ENCODE measurements at places on chromosomes 11 and 22.

DNA sequence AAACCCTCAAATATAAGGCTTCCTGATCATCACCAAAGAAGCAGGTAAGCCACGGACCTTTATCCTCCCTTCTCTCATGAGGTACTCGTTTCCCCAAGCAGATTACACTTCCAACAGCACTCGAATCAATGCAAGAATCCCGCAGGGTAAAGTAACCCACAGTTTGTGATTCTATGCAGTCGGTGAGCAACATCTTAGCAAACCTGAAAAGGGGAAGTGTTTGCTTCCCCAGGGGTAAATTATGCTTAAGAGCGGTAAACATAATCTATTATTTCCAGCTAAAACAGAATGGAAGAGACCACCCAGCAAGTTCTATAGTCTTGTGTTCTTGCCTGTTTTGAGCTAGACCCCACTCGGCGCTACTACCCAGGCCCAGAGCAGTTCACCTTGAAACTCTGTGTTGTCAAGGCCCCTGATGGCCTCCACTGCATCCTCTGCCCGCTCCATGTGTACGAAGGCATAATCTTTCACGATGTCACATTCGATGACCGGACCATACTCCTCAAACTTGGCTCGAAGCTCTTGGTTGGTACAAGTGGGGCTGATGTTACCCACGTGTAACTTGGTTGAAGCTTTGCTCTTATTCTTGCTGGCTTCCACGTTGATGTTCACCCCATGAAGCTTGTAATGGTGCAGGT lies 1.3 kb downstream of the RBM4B start:
- no peak for DNase-seq

DNA sequence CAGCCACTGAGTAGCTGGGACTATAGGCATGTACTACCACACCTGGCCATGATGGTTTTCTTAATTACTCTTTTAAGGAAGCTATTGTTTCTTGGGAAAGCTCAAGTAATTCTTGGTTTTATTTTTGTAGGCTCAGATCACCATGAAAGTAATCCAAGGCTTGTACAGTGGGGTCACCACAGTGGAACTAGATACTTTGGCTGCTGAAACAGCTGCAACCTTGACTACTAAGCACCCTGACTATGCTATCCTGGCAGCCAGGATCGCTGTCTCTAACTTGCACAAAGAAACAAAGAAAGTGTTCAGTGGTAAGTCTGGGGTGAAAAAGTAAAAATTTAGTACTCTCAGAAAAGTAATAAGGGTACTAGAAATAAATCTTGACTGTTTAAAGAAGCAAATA lies 11.3 kb downstream of the RRM1 start:
- no peak for DNase-seq

DNA sequence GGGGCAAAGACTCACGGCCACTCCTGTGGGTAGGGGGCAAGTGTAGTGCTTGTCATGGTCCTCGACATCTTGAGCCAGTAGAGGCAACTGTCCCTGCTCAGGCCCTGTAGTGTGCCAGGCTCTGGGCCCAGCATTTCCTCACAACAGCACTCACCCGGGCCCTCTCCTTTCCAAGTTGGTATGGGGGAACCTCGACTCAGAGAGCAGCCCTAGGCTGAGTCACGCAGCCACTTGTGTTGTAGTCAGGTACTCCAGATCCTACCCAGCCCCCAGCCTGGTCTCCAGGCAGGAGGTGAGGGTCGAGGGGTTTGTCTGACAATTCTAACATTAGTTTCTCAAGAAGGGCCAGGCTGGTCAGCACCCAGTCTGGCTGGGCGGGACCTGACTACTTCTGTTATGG lies 4.1 kb downstream of the RELT start:
- DNase-seq, result no peak

DNA sequence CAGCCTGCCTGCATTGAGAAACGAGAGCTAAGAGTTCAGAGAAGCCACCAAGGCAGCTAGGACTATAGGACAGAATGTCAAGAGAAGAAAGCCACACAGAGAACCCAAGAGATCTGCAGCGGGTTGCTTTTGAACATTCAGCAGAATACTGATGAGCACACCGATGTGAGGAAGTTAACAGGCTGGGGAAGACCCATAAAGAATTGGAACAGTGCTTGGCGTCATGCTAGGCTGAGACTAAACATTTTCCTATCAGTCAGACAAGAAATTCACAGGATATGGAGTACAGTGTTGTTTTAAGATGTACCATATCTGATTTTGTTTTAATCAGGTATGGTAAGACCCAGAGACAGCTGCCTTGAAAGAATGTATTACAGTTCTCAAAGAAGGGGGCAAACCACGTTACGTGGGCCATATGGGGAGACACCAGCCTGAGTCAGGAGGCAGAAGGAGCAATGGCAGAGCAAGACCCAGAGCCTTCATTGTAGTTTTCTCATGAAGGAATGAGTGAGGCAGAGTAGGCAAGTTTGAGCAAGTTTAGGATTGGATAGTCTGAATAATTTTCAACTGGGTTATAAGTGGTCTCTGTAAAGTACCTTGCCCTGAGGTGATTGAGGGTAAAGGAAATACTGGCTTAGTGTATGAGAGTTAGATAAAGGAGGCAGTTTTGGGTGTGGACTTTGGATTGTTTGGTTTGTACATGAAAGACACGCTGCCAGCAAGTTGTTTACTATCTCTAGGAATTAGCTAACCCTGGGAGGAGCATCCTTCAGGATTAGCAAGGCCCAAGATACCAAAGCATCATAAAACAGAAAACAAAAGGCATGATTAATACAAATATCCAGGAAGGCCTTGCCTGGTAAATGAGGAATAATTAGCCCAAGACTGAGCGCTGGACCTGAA lies 14.3 kb downstream of the LRRC75B start:
- no peak for DNase-seq

DNA sequence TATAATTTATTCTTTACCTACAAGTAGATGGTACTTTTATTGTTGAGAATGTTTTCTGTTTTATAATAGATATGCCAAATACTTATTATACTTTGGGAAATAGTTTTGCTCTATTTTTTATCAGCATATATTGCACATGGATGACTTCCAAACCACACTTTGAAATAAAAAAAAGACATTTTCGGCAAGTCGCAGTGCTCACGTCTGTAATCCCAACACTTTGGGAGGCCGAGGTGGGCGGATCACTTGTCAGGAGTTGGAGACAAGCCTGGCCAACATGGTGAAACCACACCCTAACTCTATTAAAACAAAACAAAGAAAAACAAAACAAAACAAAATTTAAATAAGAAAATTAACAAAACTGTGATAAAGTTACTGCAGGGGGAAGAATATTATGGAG lies 983.9 kb upstream of the CNTN5 start:
- no peak for DNase-seq

DNA sequence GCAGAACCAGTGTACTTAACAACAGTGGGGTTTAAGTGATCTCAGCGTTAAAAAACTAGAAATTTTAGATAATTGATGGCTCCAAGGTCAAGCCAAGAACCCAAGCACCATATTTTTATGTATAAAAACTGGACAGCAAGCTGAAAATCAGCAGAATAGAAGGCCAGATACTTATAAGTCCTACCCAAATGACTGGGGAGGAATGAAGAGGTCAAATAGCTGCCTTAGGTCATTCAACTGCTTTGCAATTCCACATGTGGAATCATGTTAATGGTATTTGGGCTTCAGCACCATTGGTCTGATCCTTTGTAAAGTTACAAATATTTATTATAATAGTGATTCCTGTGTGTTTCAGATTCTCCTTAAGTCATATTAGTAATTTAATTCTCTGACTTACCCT lies 108.4 kb downstream of the FAT3 start:
- no peak for DNase-seq

GRCh38 chr11:56473252-56473651 lies at the start of gene OR5M3:
OR5M3 (minus strand) TSS chr11:56473352; CDS start chr11:56470497, 2,855 bp downstream.
- no peak for DNase-seq

- no peak for DNase-seq
These were observed 85.3 kb upstream of the WNT7B start for GRCh38 chr22:46062232-46062615.

GRCh38 chr11:16784666-16785065 lies 46.2 kb downstream of the C11orf58 start:
- DNase-seq, result no peak

DNA sequence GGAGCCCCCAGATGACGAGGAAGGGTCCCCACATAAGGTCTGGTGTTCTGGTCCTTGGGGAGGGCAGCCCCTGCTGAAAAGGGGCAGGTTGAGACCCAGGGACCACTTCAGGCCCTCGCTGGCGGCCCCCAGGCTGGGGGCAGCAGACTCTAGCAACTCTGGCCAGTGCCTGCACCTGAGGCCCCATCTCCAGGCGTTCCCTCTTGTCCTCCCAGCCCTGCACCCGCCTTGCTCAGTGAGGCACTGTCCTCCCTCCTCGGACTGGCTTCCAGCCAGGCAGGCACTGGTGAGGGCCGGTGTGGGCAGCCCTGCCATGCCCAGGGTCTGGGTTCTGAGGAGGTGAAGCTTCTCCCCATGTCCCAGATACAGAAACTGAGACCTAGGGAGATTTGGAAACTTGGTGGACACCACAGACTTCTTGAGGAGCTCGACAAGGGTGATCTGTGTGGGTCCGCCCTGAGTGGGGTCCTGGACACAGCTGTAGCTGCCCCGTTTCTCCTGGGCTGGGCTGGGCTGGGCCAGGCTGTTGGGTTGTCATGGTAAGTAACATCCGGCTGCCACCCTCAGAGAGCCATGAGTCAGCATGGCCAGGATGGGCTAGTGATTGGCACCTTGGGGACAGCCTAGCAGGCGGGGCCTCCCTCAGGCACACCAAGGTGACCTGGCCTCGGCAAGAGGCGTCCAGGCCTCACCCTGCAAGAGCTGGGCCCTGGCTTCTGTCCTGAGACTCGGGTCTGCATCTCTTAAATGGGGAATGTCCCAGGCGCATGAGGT lies 11.1 kb upstream of the PHLDA2 start:
- no peak for DNase-seq

DNA sequence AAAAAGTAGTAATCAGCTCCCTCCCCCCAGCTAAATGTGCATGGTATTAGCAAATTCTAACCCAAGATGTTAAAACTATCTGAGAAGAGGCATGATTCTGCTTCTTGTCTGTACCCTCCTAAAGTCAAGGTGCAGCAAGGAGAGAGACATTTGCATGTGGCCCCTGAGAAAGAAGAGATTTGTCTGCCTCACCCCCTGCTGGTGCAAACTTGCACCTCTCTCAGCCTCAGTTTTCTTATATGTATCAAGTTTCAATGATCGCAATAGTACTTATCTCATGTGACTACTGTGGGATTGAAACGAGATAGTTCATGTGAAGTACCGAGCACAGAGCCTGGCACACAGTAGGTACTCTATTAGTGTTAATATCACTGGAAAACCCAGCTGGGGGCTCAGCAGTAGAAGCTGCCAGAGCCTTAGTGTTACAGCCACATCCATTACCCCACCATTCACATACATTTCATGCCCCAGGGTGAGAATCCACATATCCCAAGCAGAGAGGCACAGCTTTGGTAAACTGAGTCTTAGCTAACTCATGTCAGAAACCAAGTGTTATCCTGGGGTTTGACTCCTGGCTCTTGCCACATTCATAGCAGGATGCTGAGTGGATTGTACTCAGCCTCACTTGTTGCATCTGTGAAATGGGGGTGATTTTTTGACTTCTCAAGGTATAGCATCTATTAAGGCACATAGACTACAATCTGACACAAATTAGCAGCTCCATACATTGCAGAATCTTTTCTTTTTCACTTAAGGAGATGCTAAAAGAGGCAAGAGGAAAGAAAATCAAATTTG lies 24.9 kb downstream of the CD44 start:
- no peak for DNase-seq

DNA sequence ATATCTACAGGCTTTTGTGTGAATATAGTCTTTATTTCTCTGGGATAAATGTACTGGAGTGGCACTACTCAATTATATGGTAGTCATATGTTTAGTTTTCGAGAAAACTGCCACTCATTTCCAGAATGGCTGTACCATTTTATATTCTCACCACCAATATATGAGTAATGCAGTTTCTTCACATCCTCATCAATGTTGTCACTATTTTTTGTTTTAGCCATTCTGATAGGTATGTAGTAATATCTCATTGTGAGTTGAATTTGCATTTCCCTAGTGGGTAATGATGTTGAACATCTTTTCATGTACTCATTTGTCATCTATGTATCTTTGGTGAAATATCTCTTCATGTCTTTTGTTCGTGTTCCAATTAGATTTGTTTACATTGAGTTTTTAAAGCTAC lies 18.0 kb downstream of the ACRV1 start:
- DNase-seq, result no peak

GRCh38 chr11:375065-376025 lies 6.0 kb downstream of the B4GALNT4 start:
- DNase-seq, result no peak

DNA sequence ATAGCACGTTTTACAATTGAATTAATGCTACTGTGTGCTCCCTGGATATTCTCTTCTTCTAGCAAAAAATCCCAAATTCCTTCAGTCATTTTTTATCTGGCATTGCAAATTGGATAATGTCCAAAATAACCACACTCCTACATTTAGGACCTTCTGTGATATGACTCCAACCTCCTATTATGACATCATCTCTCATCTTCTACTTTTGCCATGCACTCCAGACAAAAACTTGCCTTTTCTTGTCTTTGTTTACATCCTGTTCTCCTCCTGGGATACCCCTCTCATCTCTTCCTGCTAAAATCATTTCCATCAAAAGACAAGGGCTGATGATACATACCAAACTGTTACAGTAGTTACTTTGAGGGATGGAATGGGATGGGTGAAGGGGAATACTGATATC lies 20.6 kb upstream of the TMEM218 start:
- no peak for DNase-seq

GRCh38 chr11:128693416-128693712 lies 508 bp upstream of the FLI1 start:
- DNase-seq, result no peak

DNA sequence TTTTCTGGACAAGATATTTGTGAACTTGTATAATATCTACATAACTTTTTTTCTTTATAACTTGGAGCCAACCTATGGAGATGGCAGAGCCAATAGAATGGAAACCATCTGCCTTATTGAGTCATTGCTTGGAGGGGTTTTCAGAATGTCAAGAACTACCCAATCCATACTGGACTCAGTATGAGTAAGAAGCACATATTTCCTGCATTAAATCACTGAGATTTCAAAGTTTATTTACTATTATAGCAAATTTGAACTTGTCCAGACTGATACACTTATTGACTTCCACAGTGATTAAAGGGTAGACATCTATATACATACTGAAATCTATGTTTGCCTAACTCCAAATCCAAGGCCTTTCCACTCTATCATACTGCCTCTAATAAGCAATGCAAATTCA lies 704.0 kb downstream of the KCNA4 start:
- no peak for DNase-seq

GRCh38 chr22:24051568-24051967 lies 40.5 kb downstream of the CABIN1 start:
- no peak for DNase-seq
